ENCODE measurements at places on chromosomes 3 and 15.

DNA sequence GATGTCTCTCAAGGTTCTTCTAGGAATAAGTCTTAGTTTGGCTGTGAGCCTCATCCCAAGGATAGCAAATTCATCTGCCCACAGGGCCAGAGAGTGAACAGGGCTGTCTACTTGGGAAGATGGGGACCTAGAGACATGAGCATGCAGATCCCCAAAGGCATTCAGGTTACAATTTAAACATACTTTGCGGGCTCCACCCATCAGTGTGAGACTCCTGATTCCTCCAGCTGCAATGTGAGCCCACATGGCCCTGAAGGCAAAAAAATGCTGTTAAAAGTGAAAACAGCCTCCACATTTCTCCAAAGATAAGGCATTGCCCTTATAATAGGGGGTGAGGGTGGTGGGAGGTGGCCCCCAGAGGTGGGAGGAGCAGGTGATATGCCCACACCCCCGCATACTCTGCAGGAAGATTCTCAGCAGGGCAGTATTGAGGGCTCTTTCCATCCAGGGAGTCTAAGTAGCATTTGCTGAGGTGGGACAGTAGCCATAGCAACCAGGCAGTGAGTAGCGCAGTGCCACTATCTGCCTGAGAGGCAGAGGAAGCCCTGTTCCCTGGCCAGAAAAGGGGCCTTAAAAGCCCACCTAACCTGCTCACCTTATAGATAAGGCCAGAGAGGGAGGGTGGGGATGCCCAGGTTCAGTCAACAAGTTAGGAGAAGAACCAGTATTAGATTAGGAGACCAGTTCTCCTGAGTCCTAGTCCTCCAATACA, 31.2 kb downstream of the TGM4 start:
- DNase-seq = no peak

- DNase-seq = no peak
Observed at GRCh38 chr15:24945711-24946110, 9.1 kb upstream of the SNRPN start.

- DNase-seq = no peak
Observed at GRCh38 chr15:85792912-85793590, 1.7 kb downstream of the KLHL25 start.

DNA sequence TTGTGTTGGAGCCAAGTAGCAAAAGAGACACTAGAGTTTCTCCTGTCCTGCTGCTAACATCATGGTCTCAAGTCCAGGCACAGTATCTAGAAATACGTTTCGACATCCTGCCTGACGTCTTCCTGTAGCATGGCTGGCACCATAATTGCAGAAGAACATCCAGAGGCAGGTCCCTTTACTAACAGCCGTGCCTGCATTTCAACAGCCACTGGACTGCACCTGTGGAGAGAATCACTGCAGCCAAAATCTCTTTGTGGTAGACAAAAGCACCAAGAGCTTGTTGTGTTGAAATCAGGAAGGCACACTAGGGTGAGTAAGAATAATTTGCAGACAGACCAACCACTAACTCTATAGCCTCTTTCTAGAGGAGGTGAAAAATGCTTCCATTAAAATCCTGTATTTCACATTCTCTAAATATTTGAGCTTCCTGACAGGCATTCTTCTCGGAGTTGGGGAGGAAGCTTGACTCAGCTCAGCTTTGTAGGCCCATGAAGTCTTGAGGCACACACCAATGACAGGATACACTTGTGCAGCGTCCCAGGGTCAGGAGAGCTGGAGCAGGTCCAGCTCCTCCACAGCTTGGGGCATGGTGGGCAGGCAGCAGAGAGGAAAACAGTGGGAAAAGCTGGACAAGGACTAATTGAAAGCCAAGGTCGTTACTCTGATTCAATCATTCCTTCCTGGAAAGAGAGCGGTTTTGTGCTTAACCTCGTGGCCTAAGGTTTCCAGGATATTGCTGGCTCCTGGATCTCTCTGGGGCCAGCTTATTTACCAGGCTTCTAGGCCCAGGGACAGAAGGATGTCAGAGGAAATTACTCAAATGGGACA, 244.9 kb downstream of the FAM43A start:
- peak; percentile 41 for DNase-seq

DNA sequence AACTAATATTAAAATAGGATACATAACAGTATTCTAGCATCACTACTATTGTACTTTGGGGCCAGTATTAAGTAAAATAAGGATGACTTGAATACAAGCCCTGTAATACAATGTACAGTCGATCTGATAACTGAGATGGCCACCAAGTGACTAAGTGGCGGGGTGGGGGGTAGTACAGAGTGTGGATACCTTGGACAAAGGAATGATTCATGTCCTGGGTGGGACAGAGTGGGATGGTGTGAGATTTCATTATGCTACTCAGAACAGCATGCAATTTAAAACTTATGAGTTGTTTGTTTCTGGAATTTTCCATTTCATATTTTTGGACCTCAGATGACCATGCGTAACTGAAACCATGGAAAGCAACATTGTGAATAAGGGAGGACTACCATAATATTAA, 46.0 kb downstream of the SLC7A14 start:
- no peak for DNase-seq

DNA sequence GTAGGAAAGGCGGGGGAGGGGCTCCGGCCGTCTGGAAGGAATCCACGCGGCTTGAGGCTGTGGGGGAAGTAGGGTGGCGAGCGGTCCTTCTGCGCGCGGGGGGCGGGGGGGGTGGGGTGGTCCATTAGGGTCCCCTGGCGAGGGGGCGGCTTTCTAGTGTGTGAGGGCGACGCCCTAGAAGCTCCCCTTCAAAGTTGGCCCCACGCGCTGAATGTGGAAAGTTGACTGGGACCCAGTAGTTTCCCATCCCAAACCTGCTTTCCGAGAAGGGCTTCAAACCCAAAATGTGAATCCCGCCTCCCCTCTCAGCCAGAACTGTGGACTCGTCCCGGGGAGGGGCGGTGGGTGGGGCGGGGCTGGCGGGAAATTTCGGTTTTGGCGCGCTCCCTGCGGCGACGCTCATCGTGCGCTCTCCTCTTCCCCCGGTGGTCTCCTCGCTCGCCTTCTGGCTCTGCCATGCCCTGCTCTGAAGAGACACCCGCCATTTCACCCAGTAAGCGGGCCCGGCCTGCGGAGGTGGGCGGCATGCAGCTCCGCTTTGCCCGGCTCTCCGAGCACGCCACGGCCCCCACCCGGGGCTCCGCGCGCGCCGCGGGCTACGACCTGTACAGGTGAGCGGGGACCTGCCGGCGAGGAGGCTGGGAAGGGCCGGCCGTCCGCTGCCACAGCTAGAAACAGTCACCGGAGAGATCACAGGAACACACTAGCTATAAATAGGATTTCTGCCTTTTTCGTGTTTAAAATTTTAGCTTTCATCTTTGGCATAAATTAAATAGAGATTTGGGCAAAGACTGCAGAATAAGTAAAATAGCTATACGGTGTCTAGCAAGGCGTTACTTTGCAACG, 790 bp downstream of the DUT start:
- DNase-seq = peak; percentile 54

All from SW480 (cell line).